ENCODE measurements at places on chromosomes 3 and 15. TPM values are rescaled to one million over a fixed set of nuclear protein-coding genes. Genes with fewer than 3 reads are reported as not detected.

DNA sequence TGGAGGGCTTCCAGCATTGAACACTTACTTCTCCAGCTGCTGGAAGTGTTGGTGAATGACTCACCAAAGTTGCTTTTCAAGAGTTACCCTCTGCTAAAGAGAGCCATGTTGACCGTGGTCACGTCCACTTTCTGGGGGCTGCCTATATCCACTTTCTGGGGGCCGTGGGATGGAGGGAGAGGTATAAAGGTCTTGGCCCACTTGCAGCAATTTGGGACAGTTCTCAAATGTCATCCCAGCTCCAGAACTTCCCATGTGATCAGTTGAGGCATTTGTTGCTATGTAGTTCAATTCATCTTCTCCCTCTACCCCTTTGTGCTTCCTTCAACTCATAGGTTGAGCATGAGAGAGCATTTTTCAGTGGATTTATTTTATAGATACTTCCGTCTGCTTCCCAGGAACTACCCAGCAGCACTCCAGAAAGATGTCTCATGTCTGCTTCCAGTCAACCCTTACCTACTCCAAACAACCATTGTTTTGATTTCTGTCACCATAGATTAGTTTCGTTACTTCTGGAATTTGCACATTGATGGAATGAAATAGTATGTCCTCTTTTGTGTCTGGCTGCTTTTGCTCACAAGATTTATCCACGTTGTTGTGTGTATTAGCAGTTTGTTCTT is 130.6 kb downstream of the TCF12 start:
- no peak overlapping the region for H3K4me3 ChIP-seq
- no peak overlapping the region for H3K27ac ChIP-seq
- H3K4me1 ChIP-seq, result peaks cover 15% of the 10 kb centered on the region
- no peaks in the 10 kb centered on the region for H3K27me3 ChIP-seq

DNA sequence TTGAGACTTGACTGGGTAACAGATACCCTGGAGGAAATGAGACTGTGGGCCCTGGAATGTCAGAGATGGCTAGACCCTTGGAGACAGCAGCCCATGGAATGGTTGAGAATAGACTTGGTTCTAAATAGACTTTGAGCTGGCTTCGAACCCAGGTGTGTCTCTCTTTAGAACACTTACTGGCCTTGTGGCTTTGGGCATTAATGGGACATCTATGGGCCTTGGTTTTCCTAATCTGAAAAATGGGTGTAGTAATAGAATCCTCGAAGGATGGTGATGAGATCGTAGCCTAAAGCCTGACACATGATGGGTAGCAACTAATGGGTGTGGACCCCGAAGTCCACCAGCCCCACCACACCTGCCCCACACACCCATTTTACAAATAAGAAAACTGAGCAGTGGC is 119.2 kb downstream of the TMEM266 start:
- H3K36me3 ChIP-seq, result no peaks in the 10 kb centered on the region
- no peak for DNase-seq
- no peak overlapping the region for H3K27ac ChIP-seq
- peaks cover 42% of the 10 kb centered on the region for H3K27me3 ChIP-seq
- H3K4me3 ChIP-seq, result no peak overlapping the region

The PPIP5K1 gene
- 60.0 TPM for total RNA-seq

DNA sequence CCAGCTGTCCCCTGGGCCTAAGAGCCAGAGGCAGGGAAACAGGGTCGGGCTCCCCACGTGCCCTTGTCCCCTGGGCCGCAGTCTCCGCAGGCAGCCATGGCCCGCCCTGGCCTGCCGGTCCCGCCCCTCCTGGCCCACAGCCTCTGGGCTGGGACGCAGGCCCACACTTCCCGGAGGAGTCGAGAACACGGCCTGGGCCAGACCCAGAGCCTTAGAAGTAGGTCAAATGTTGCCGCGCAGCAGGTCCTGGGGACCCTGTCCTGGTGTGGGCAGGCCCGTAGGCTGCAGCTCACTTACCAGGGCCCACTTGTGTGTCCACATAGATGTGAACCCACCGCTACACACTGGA is 4.3 kb upstream of the MYL3 start:
- no peaks in the 10 kb centered on the region for H3K36me3 ChIP-seq
- H3K4me3 ChIP-seq, result no peak overlapping the region
- no peak for DNase-seq
- H3K4me1 ChIP-seq, result no peaks in the 10 kb centered on the region

GRCh38 chr3:63051920-63052319 is 176.7 kb upstream of the CADPS start:
- H3K36me3 ChIP-seq, result no peaks in the 10 kb centered on the region
- no peak overlapping the region for H3K27ac ChIP-seq
- no peaks in the 10 kb centered on the region for H3K27me3 ChIP-seq

The LTF gene
- total RNA-seq, result not detected

DNA sequence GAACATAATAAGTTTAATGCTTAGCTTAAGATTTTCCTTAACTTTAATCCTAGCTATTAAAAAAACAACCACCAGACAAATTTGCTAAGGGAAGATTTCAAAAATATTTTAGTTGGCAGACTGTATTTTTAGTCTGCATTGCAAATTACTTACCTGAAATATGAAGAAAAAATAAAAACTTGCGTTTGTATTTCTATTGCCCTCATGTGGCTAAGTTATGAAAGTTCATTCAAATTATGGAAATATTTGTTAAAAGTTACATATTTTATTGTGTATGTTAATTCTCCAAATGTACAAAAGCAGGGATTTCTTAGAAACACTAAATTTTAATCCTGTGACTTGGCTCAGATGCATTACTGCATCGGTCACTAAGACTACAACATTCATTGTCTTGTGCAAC is 15.0 kb downstream of the GTF2A2 start:
- no peak for DNase-seq
- H3K4me1 ChIP-seq, result no peaks in the 10 kb centered on the region
- no peaks in the 10 kb centered on the region for H3K27me3 ChIP-seq
- no peak overlapping the region for H3K4me3 ChIP-seq

GRCh38 chr15:41020311-41020710 is 67.0 kb downstream of the CHAC1 start:
- H3K27ac ChIP-seq, result no peak overlapping the region
- no peak overlapping the region for H3K4me3 ChIP-seq
- peaks cover 12% of the 10 kb centered on the region for H3K4me1 ChIP-seq
- no peaks in the 10 kb centered on the region for H3K27me3 ChIP-seq
- H3K36me3 ChIP-seq, result peaks cover 27% of the 10 kb centered on the region

GRCh38 chr3:23888617-23889228 is 28.1 kb downstream of the NKIRAS1 start:
- peaks cover 4% of the 10 kb centered on the region for H3K36me3 ChIP-seq
- no peak overlapping the region for H3K27ac ChIP-seq
- DNase-seq, result peak; percentile 66
- H3K4me1 ChIP-seq, result no peaks in the 10 kb centered on the region

The NEO1 gene
- 5.8 TPM for total RNA-seq
